Progenitor cell of endocrine pancreas (in vitro differentiated cells): ENCODE measurements at places on chromosomes 2 and 18.

GRCh38 chr2:171180229-171180930 is 19.7 kb upstream of the TLK1 start:
- no peak for DNase-seq
- no peaks in the 10 kb centered on the region for H3K27me3 ChIP-seq
- no peak overlapping the region for H3K4me3 ChIP-seq
- H3K27ac ChIP-seq: no peak overlapping the region
- peaks cover 7% of the 10 kb centered on the region for H3K4me1 ChIP-seq
- H3K36me3 ChIP-seq: no peaks in the 10 kb centered on the region

- no peak for DNase-seq
- H3K4me1 ChIP-seq: peaks cover 18% of the 10 kb centered on the region
- no peaks in the 10 kb centered on the region for H3K27me3 ChIP-seq
- no peak overlapping the region for H3K27ac ChIP-seq
- H3K36me3 ChIP-seq: peaks cover 12% of the 10 kb centered on the region
- no peak overlapping the region for H3K4me3 ChIP-seq
Observed at GRCh38 chr2:1738163-1738562, 6.2 kb downstream of the PXDN start.

DNA sequence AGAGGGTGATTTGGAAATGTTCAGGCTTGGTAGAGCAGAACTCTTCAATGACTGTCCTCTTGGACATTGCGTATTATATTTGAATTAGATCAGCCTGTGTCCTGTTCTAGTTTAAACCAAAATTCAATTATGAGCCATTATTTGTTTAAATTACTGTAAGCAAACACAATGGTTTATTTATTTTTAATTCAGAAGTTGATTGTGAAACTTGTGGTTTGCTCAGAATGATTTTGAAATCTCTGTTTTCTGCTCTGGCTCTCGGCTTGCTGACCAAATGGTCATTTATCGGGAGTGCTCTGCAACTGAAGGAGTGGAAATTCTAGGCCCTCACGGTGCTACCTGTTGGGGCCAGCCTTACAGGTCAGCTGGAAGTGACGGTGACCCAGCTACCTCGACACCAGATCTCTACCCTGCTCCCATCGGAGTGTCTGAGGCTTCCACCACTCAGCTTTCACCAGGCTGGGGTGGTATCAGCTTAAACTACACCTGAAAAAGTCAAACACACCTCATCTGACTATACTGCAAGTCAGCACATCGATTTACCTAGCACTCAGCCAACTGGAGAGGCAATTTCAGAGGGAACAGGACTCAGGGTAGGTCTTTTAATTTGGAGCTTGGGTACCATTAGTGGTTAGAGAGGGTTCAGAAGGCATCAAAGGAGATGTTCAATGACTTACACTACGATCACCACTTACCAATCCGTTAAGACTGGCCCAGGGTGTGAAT is 36.8 kb upstream of the GPD2 start:
- H3K27me3 ChIP-seq: no peaks in the 10 kb centered on the region
- peak overlapping the region; percentile 81 for H3K4me3 ChIP-seq
- H3K27ac ChIP-seq: peak overlapping the region; percentile 97
- DNase-seq: no peak
- peaks cover 23% of the 10 kb centered on the region for H3K4me1 ChIP-seq

GRCh38 chr2:57373530-57373929 is 673.1 kb upstream of the VRK2 start:
- no peaks in the 10 kb centered on the region for H3K27me3 ChIP-seq
- no peaks in the 10 kb centered on the region for H3K36me3 ChIP-seq
- no peak for DNase-seq
- H3K27ac ChIP-seq: no peak overlapping the region
- H3K4me3 ChIP-seq: no peak overlapping the region

- peaks cover 43% of the 10 kb centered on the region for H3K27me3 ChIP-seq
- no peaks in the 10 kb centered on the region for H3K36me3 ChIP-seq
- DNase-seq: no peak
- H3K27ac ChIP-seq: no peak overlapping the region
Observed at GRCh38 chr2:9948721-9949120, 2.8 kb upstream of the GRHL1 start.

DNA sequence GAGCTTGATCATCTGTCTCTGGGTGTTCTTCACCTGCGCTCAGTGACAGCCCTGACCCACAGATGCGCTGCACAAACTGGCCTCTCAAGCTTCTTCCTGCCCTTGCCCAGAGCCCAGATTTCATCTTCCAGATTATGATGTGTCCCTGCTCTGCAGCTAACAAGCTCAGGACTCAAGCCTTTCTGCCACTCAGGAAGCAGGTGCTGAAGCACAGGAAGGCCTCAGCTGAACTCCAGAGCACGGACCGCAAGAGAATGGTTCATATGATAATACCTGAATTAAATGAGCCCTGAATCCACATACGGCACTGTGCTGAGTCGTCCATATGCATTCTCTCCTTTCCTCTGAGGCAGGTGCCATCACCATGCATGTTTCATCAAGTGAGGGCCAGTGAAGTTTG is 3.8 kb downstream of the CD207 start:
- no peaks in the 10 kb centered on the region for H3K36me3 ChIP-seq
- no peak for DNase-seq
- H3K27ac ChIP-seq: no peak overlapping the region
- no peak overlapping the region for H3K4me3 ChIP-seq

GRCh38 chr2:233049194-233049761 is 10.9 kb upstream of the INPP5D start:
- H3K27ac ChIP-seq: no peak overlapping the region
- no peaks in the 10 kb centered on the region for H3K36me3 ChIP-seq
- H3K4me3 ChIP-seq: no peak overlapping the region
